Activated CD4-positive, alpha-beta T cell treated with anti-CD3 and anti-CD28 coated beads, Interleukin-2, amount 50 U/mL, for 16 hours (primary cell): ENCODE measurements at places on chromosomes 4 and X.

GRCh38 chrX:25548811-25549210 is 533.0 kb upstream of the ARX start:
- DNase-seq, result no peak

GRCh38 chr4:108567831-108568230 is 52.5 kb upstream of the RPL34 start:
- DNase-seq, result no peak

GRCh38 chr4:118177126-118177525 is 142.8 kb downstream of the NDST3 start:
- no peak for DNase-seq

DNA sequence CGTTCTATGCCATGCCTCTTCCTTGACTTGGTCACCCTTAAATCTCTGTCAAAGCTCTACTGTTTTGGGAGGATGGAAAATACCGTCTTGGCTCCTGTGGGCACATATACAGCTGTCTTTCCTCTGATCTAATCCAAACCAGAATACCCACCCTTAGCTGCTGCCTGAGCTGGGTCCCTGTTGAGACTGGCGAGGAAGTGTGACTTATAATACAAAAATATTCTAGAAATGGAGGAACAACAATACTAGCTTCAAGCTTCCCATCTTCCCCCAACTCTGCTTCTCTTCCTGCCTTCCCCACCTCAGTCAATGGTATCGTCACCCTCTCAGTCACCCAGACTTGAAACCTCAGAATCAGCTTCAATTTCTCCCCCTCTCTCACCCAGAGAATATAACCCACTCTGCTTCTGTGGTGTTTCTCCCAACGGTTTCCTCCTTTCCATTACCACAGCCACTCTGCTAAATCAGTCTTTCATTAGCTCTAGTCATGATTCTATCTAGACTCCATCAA is 599 bp upstream of the IL2RG start:
- peak; percentile 45 for DNase-seq

DNA sequence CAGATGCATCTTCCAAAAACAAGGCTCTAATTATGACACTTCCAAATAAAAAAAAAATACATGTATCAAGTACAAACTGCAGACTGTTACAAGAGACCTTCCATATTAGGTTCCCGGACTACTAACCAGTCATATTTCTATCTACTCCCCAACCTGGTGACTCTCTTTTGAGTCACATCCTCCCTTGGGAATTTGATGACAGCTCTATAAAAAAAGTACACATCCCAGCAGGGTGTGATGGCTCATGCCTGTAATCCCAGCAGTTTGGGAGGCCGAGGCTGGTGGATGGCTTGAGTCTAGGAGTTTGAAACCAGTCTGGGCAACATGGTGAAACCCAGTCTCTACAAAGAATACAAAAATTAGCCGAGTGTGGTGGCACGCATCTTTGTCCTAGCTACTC is 14.9 kb downstream of the RPGR start:
- no peak for DNase-seq

DNA sequence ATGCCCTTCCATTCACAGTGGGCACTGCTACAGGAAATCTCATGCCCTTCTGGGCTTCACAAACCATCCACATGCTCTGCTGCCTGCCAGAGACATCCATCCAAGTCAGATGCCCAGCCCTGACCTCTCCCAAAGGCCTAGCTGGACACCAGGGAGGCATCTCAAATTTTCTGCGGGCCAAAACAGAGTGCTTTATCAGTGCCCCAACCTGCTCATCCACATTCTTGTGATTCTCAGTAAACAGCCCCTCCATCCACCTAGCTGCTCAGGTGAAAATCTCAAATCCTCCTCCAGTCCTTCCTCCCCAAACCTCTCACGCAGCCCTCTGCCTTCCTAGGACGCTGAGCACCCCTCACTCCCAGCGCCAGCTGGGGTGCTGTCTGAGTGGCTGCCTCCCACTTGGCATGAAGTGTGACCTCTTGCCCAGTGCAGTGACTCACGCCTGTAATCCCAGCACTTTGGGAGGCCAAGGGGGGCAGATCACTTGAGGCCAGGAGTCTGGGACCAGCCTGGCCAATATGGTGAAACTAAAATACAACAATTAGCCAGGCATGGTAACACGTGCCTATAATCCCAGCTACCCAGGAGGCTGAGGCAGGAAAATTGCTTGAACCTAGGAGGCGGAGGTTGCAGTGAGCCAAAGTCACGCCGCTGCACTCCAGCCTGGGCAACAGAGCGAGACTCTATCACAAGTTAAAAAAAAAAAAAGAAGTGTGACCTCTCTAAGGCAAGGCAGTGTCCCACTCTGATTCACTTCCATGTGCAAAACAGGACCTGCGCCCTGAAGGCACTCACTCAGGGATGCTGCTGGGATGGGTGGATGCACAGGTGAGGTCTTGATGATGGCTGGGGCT is 1.7 kb upstream of the AFAP1 start:
- DNase-seq, result no peak

GRCh38 chrX:104282166-104282725 is 27.5 kb upstream of the ESX1 start:
- DNase-seq, result no peak

DNA sequence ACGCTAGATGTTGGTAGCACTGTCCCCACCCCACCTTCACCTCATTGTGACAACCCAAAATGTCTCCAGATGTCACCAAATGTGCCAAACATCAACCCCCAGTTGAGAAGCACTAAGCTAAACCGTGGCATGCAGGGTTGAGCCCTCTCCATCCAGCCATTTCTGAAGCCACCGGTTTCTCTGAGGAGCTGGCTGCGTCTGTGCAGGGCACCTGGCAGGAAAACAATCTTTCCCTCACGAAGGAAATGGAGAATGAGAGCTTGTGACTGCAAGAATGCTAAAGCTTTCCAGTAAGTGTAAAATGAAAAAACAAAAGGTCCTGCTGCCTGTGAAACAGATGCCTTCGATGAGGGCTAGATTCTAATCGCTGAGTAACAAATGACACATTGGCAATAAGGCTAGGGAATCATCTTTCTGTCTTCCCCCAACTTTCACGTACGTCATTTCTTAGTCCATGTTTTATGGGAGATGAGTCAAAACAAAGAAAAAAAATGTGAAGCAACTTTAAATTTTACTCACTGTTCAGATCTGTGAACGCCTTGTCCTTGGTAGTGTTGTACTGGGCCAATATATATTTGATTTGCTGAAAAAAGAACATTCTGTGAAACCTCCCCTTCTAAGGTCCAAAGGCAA is 59.9 kb downstream of the PROM1 start:
- peak; percentile 50 for DNase-seq

DNA sequence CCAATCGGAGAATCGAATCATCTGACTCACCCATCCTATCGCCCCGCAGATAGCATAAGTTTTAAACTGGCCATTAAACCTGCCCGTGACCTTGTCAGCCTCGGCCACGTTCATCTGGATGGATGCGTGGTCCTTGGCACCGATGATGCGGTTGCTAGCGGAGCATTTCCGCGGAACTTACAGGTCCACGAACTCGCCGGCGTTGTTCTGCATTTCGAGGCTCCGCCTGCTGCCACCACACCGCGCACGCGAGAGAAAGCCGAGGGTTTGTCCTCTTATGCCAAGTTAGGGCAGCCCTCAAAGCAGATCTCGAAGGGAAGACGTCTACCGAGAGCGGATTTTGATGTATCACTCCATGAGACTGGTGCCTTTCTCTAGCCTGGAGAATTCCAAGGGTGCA is 30.1 kb upstream of the TAPT1 start:
- no peak for DNase-seq
